ENCODE measurements at places on chromosomes 7 and 10. TPM values are rescaled to one million over a fixed set of nuclear protein-coding genes. Genes with fewer than 3 reads are reported as not detected.

MICU1 gene
- 63.5 TPM for total RNA-seq

VPS26A gene
- total RNA-seq, result 29.5 TPM

SMO gene
- 8.7 TPM for total RNA-seq

CDK14 gene
- total RNA-seq, result 14.6 TPM

VSIR gene
- 119 TPM for total RNA-seq

LAMB4 gene
- total RNA-seq, result not detected

ZNF394 gene
- total RNA-seq, result 28.4 TPM

ARHGAP22 gene
- 15.4 TPM for total RNA-seq

RPEL1 gene
- total RNA-seq, result not detected

ATP5F1C gene
- total RNA-seq, result 128 TPM

SLC25A13 gene
- 24.2 TPM for total RNA-seq

CAMK2B gene
- 1.5 TPM for total RNA-seq

ENTPD7 gene
- 8.1 TPM for total RNA-seq

PON1 gene
- not detected for total RNA-seq

ABCB4 gene
- 8.7 TPM for total RNA-seq

GCK gene
- total RNA-seq, result 2.3 TPM

NEUROG3 gene
- total RNA-seq, result 2.8 TPM

VAX1 gene
- total RNA-seq, result not detected

RBP4 gene
- 23.3 TPM for total RNA-seq

CDH23 gene
- total RNA-seq, result 10.8 TPM

CYP3A4 gene
- total RNA-seq, result not detected

RASSF4 gene
- 48.5 TPM for total RNA-seq

EBLN1 gene
- total RNA-seq, result not detected

TMEM225B gene
- total RNA-seq, result not detected

SLC13A1 gene
- total RNA-seq, result not detected

CNPY4 gene
- total RNA-seq, result 13.7 TPM

AKR1C4 gene
- not detected for total RNA-seq

PRR15 gene
- total RNA-seq, result 2.5 TPM

ZNF485 gene
- total RNA-seq, result not detected

GATA3 gene
- not detected for total RNA-seq

NUTM2D gene
- total RNA-seq, result 11.8 TPM

LIPJ gene
- 0.27 TPM for total RNA-seq

CPA2 gene
- not detected for total RNA-seq

NEURL1 gene
- total RNA-seq, result 0.28 TPM

ANKRD30A gene
- total RNA-seq, result not detected

LBX1 gene
- not detected for total RNA-seq

DBNL gene
- 148 TPM for total RNA-seq

VWC2 gene
- total RNA-seq, result 0.14 TPM

RPP30 gene
- 19.0 TPM for total RNA-seq

MXI1 gene
- total RNA-seq, result 87.7 TPM

MLXIPL gene
- total RNA-seq, result 36.4 TPM

HBP1 gene
- 138 TPM for total RNA-seq

HTR7 gene
- total RNA-seq, result 9.9 TPM

GIMAP6 gene
- total RNA-seq, result 20.3 TPM

FZD8 gene
- 21.3 TPM for total RNA-seq

GTPBP4 gene
- total RNA-seq, result 31.7 TPM

EPHA1 gene
- 0.41 TPM for total RNA-seq

PNLIPRP2 gene
- total RNA-seq, result not detected

GFRA1 gene
- 9.3 TPM for total RNA-seq

GPR22 gene
- not detected for total RNA-seq

ERVW-1 gene
- total RNA-seq, result not detected

NYAP1 gene
- total RNA-seq, result 0.95 TPM

Data from thoracic aorta (tissue), 2 donors.